CD4-positive, alpha-beta memory T cell (primary cell): ENCODE measurements at places on chromosomes 4 and X.

GRCh38 chr4:971666-972500 is 1.5 kb downstream of the DGKQ start:
- no peak for DNase-seq

GRCh38 chr4:56671860-56672259 is 9.2 kb downstream of the HOPX start:
- DNase-seq = no peak

DNA sequence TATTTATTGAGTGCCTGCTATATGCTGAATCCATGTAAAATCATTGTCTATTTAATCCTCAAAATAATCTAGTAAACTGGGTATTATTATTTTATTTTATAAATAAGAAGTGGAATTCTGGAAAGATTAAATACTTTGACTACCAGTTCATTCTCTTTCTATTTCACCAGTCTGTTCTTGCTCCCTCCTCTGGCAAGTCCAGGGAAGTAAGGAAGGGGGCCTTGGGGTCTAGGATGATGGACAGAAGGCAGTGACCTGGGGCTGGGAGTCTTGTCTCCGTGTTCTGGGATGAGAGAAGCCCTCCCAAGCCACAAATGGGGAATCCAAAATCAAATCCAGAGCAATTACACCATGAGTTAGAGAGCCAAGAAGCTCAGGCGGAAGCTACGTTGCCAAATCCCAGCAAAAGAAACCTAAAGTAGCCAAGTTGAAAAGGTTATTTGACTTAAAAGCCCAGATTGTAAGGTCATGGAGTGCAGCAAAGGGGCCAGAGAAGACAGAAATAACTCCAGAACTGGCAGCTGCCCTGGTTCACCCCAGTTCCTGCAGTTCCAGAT is 28.3 kb upstream of the PARM1 start:
- no peak for DNase-seq

DNA sequence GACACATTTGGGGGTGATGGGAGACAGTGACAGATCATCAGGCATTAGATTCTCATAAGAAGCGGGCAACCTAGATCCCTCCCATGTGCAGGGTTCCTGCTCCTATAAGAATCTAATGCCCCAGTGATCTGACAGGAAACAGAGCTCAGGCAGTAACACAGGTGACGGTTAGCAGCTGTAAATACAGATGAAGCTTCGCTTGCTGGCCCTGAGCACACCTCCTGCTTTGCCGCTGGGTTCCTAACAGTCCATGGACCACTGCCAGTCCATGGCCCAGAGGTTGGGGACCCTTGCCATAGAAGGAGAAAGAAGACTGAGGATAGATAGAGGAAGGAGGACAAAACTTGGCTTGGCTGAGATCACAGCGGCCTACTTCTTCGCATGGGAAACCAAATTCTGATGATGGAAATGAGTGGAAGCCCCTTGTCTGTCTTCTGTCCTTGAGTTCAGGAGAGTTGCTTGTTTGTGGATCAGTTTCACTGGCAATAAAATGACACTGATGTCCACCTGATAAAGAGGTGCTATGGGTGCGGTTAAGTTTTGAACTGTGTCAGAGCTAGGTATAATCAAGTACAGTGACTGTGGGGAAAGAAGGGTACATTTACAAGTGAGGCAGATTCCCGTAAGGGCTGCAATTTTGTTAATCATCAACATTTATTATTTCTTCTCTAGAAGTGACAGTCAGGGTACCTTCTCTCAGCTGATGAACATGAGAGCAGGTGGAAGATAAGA is 1.7 kb upstream of the TIFA start:
- DNase-seq = peak; percentile 31

DNA sequence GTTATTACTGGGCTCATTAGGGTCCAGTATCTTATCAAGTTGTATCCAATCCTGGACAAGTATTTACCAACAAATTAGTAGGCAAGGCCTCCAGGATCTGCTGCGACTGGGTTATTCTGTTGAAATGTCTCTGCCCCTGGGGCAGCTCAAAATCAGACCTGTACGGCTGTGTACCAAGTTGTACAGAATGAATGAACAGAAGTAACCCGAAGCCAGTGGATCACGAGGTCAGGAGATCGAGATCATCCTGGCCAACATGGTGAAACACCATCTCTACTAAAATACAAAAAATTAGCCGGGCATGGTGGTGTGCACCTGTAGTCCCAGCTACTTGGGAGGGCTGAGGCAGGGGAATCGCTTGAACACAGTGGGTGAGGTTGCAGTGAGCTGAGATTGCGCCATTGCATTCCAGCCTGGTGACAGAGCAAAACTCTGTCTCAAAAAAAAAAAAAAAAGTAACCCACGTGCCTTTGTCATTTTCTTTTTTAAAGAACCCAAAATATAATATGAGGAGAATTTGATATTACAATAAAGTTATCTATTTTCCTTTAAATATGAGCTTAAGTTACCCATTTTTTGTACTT is 127.3 kb downstream of the CBR4 start:
- no peak for DNase-seq

GRCh38 chrX:136829413-136829812 is 48.7 kb upstream of the ARHGEF6 start:
- no peak for DNase-seq

DNA sequence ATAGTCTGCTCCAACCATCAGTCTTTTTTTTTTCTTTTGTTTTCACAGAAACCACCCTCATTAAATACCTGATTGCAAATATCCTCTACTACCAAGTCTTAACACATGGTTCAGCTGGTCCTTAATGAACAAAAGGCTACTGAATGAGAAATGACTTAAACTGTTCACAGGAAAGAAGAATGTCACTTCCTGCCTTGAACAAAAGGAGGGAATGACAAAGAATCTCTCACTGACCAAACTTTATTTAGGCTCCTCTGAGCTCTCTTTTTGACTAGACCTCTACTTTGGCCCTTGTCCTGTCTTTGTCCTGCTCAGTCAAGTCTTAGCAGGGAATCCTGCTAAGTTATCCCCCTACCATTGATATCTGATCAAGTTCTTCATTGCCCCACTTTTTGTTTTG is 31.8 kb upstream of the GJB1 start:
- no peak for DNase-seq

- DNase-seq = no peak
Measured at GRCh38 chr4:75718529-75718928, 5.8 kb upstream of the USO1 start.

- peak; percentile 2 for DNase-seq
Measured at GRCh38 chr4:4541040-4541631, 712 bp downstream of the STX18 start.

DNA sequence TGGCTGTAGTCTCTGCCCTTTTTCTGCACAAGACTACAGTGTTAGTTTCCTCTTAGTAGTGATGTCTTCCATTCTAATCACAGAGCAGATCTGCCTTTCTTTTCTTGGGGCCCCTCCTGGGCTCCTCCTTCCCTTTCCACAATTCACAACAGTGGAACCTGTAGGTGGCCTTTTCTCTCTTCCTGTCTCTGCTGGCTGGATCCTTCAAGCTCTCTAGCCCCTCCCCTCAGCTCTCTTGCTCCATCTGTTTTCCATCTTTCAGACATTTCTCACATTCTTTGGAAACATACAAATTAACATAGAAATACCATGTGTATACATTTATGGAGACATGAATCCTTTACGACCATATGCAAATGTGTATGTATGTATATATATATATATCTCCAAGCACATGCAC is 304 bp upstream of the SPIN2A start:
- DNase-seq = no peak

GRCh38 chr4:153684182-153684970 is at the start of gene TLR2:
TSS of gene TLR2 (plus strand) at chr4:153684280. CDS start at chr4:153702908, 18,628 bp downstream.
- DNase-seq = peak; percentile 52

DNA sequence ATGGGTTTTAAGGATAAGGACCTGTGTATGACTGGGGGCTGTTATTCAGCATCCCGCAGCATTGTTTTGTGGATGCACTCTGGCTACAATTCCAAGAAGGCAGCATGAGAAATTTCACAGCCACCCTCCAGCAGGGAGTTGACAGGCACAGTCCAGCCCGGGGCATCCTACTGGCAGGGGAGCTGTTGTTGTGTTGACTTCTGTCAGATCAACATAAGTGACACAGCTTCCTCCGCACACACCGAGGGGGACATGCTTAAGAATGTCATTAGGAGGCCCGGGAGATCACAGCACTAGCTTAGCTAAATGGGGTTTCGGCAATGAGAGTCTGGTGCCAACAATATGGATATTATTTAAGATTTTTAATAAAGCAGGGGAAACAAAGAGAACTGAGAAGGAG is 326.5 kb downstream of the ASMT start:
- no peak for DNase-seq

DNA sequence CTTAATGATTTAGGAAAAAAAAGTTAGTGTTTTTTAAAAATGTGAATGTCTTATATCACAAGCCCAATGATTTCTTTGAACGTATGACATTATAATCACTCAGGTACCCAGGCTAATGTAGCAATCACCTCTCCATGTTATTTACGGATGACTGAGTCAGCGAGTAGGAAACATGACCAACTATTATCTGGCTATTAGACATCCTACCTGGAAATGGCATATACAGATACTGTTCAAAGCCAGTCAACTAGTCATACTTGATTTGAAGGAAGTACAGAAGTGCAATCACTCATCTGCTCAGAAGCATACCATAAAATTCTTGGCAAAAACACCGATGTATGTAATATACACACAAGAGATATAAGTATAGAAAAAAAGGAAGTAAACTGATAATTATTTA is 732.5 kb downstream of the ARAP2 start:
- no peak for DNase-seq

DNA sequence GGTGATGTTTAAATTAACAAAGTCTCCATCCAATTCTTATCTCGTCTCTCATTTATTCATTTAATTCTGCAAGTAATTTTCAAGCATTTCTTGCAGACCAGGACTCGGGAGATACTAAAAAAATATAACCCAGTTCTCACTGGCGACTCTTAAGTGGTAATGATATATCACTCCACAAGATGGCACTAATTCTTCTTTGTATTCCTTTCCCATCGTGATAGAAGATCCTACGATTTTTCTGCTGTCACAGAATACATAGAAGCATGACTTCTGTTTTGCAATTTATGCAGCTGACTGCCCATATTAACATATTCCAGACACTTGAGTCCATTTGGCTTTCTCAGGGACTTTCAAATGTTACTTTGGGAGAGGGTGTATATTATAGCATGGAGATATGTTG is 64.0 kb upstream of the FGF13 start:
- DNase-seq = no peak

GRCh38 chrX:13257223-13258051 is 62.4 kb downstream of the ATXN3L start:
- DNase-seq = no peak

DNA sequence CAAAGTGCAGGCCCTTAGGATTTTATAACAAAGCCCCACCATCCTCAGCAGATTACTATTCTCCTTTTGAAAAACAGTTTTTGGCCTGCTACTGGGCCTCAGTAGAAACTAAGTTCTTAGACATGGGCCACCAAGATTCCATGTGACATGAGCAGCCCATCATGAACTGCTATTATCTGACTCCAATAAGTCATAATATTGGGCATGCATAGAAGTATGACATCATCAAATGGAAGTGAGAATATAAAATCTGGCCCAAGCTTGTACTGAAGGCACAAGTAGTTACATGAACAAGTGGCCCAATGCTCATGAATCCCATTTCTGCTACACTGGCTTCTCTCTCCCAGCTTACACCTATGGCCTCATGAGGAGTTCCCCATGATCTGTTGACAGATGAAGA is 404.8 kb downstream of the EPHA5 start:
- DNase-seq = no peak

GRCh38 chrX:55488006-55488592 is 1.5 kb downstream of the USP51 start:
- no peak for DNase-seq

DNA sequence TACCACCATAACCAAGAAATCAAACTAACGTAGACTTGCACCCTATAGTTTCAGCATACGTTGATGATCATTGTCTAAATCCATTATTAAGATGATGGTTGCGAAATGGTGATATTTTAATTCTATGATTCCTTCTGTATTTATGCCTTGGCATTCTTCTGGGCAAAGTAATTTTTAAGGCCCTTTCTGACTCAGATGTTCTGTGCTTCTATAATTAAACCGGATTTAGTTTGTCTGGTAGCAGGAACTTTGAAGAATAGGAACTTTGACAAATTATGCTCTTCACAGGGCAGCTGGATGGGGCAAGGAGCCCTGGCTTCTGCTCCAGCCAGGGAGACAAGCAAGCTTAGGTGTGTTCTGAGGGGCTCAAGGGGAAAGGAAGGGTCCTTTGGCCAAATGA is 23.8 kb upstream of the PLAC1 start:
- no peak for DNase-seq
